CD4-positive, alpha-beta T cell treated with Interferon gamma for 1 hour (primary cell): ENCODE measurements at places on chromosomes 7 and 10.

DNA sequence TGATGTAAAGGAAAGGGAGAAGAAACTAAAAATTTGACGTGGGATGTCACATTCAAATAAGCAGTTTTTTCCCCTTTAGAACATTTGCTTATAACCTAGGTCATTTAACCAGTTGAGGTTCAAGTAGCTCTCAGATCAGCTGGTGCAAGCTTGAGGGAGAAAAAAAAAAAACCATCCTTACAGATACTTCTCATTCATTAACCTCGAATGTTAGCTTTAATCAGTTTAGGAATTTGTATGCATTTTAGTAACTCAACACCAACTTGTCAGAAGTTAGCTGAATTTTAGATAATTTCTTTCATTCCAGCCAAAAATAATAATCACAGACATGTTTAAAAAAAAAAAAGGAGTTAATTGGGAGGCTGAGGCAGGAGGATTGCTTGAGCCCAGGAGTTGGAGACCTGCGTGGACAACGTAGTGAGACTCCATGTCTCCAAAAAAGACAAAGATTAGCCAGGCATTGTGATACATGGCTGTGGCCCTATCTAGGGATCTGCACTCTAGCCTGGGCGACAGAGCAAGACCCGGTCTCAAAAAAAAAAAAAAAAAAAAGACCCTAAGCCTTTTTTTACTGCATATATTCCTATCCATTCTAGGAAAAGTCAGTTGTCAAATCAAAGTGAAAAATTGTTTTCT is 46.2 kb downstream of the BMPR1A start:
- no peak for DNase-seq

DNA sequence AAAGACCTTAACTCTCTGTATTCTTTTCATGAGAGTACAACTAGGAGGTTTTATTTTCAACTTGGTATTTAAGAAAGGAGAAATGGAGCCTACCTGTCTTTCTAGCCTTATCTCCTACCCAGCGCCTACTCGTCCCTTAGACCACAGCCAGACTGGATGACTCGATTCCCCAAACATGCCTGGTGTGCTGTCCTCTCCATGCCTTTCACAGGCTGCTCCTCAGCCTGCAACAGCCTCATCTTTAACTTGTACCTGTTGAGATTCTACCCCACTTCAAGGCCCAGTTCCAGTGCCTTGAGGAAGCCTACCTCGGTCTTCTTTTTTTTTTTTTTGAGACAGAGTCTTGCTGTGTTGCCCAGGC is 29.4 kb downstream of the CPA1 start:
- no peak for DNase-seq

GRCh38 chr10:85548034-85548433 is 818.6 kb downstream of the GRID1 start:
- no peak for DNase-seq

GRCh38 chr7:81430150-81430549 is 339.7 kb downstream of the HGF start:
- no peak for DNase-seq

- DNase-seq, result no peak
Observed at GRCh38 chr7:3710122-3710521, 409.1 kb downstream of the SDK1 start.
